CD4-positive, alpha-beta T cell treated with Interleukin-4 for 1 hour (primary cell): ENCODE measurements at places on chromosomes 11 and 22.

- no peak for DNase-seq
These were observed 7.1 kb upstream of the MUC6 start for GRCh38 chr11:1043563-1044096.

GRCh38 chr11:128965485-128965884 lies 22.8 kb upstream of the TP53AIP1 start:
- no peak for DNase-seq

- no peak for DNase-seq
These were observed 21.5 kb upstream of the ETS1 start for GRCh38 chr11:128608746-128609407.

DNA sequence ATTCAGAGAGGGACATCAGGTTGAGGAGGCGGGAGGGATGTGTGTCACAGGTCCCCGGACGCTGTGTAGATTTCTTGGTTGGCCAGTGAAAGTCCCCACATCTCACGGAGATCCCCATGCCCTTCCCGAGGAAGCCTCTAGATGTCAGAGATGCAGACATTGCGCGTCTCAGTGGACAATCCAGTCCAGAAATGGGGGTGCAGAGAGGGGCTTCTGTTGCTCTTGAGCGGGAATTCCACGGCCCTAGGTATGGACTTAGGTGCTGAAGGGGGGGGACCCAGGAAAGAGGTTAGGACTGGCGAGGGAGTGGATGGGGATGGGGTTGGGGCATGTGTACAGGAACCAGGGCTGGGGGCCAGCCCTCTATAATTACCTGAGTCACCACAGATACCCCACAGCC lies 7.0 kb downstream of the THY1 start:
- DNase-seq = no peak

DNA sequence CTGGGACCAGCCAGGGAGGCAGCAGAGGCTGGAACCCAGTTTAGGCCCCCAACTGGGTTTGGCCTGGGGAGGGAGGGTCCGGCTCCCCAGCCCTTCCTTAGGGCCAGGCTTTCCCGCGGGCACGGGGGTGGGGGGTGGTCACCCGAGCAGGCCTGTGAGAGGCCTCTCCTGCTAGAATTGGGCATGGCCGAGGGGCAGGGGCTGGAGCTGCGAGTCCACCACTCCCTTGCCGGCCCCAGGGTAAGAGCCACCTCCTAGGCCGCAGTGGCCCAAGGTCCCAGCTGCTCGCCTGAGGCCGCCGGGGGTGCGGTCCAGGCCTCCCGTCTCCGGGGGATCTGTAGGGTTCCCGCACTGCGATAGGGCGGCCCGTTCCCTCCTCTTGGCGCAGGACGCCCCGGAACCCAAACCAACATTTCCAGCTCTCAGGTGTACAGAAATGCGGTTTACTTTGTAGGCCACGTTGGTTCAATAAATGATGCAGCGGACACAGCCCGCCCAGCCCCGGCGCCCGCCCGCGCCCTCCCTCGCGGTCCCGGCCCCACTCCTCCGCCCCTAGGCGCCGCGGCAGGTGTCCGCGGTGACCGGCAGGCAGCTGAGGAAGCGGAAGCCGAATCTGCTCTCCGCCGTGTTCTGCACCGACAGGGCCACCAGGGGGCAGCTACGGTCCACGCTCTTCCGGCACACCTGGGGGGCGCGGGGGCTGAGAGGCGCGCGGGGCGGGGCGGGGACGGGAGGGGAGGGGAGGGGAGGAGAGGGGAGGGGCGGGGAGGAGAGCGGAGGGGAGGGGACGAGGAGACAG lies 5.9 kb downstream of the LMNTD2 start:
- DNase-seq = peak; percentile 82
